ENCODE measurements at places on chromosomes 6 and 20. TPM values are rescaled to one million over a fixed set of nuclear protein-coding genes. Genes with fewer than 3 reads are reported as not detected.

The MCCD1 gene
- total RNA-seq = not detected

- no peaks in the 10 kb centered on the region for H3K4me1 ChIP-seq
- H3K27ac ChIP-seq = no peak overlapping the region
- H3K27me3 ChIP-seq = no peaks in the 10 kb centered on the region
- no peak overlapping the region for H3K4me3 ChIP-seq
Observed at GRCh38 chr20:57843941-57844625, 134.3 kb upstream of the PMEPA1 start.

DNA sequence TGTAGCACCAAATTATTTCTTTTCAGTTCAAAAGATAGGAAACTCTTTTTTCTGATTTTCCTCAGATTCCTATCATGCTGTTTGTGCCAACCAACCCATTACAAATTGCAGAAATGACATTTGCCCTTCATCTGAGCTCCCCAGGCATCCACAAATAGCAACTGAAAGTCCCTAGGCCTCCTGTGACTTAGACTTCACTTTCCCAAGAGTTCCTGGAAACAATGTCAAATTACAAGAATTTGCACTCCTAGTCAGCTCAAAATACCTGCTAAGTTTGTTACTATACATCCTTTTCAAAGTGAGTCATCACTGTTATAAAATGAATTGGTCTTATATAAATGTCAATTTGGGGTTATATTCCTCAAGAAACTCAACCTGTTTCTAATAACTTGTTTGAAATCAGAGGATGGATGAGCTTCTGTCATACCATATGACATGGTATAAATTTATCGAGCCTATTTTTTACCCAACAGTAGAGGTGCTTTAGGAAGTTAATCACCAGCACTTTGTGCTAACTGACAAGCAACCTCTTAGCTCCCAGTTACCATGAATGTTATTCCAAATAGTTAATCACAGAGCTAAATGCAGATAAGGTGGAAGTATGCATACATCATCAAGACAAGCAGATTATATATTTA lies 256.5 kb downstream of the HACE1 start:
- no peak overlapping the region for H3K27ac ChIP-seq
- H3K4me3 ChIP-seq = no peak overlapping the region
- H3K27me3 ChIP-seq = no peaks in the 10 kb centered on the region
- H3K36me3 ChIP-seq = no peaks in the 10 kb centered on the region

GRCh38 chr6:151682251-151682650 lies 125.2 kb upstream of the ESR1 start:
- H3K4me1 ChIP-seq = peaks cover 9% of the 10 kb centered on the region
- no peak overlapping the region for H3K4me3 ChIP-seq
- H3K27me3 ChIP-seq = peaks cover 12% of the 10 kb centered on the region
- no peak overlapping the region for H3K27ac ChIP-seq
- no peak for DNase-seq

DNA sequence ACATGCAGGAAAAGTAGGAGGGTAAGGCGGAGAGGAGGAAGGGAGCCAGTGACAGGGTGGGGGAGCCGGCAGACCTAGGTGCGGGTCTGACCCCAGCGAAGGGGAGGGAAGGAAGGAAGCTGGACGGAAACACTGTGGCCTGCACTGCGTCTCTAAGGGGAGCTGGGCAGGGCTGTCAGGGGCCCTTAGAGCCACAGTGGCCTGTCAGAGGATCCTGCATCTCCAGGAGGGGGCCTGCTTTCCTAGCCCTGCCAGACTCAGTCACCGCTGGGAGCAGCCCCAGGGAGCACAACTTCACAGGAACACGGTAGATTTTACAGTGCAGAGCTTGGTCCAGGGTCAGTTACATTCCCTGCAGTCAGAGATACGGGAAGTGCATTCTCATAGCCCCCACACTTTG lies 118.2 kb downstream of the PACRG start:
- DNase-seq = no peak
- no peak overlapping the region for H3K4me3 ChIP-seq
- H3K27ac ChIP-seq = no peak overlapping the region
- peaks cover 3% of the 10 kb centered on the region for H3K36me3 ChIP-seq
- H3K27me3 ChIP-seq = no peaks in the 10 kb centered on the region

GRCh38 chr6:106666282-106667021 lies 37.1 kb downstream of the QRSL1 start:
- no peak for DNase-seq
- no peaks in the 10 kb centered on the region for H3K27me3 ChIP-seq
- H3K4me3 ChIP-seq = no peak overlapping the region

- peaks cover 12% of the 10 kb centered on the region for H3K4me1 ChIP-seq
- no peak overlapping the region for H3K27ac ChIP-seq
- no peak overlapping the region for H3K4me3 ChIP-seq
- H3K36me3 ChIP-seq = no peaks in the 10 kb centered on the region
Observed at GRCh38 chr6:1796706-1797529, 187.2 kb downstream of the FOXC1 start.

All from activated naive CD4-positive, alpha-beta T cell treated with anti-CD3 and anti-CD28 coated beads for 36 hours (primary cell).